Endothelial cell of umbilical vein (primary cell): ENCODE measurements at places on chromosomes 16 and 17.
A peak's percentile ranks its signal among the peaks of the same experiment; 100 is the strongest.

DNA sequence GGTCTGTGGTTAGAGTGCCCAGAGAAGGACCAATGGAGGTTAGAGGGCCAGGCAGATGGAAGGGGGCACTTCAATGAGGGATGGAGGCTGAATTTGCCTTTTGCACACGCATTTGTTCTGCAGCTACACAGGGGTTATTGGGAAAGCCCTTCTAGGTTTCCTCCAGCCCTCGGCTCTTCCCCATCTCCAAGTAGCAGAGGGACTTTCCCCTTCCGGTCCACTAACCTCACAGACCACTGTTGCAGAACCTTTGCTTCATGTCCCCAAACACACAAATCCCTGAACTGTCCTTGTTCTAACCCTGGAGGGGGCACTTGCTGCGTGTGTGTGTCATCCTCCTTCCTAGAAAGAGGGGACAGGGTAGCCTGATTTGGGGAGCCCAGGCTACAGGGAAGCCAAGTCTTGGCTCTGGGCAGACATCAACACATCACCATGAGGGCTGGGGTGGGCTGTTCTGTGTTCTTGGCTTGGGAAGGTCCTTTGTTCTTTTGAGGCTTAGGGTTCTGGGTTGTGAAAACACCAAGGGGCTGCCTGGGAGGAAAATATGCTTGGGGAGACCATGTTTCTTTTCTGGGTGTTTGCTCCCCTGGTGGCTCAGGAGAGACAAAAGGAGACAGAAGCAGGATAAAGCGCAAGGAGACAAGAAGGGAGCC lies 7.3 kb upstream of the NR1D1 start:
- DNase-seq, result no peak

DNA sequence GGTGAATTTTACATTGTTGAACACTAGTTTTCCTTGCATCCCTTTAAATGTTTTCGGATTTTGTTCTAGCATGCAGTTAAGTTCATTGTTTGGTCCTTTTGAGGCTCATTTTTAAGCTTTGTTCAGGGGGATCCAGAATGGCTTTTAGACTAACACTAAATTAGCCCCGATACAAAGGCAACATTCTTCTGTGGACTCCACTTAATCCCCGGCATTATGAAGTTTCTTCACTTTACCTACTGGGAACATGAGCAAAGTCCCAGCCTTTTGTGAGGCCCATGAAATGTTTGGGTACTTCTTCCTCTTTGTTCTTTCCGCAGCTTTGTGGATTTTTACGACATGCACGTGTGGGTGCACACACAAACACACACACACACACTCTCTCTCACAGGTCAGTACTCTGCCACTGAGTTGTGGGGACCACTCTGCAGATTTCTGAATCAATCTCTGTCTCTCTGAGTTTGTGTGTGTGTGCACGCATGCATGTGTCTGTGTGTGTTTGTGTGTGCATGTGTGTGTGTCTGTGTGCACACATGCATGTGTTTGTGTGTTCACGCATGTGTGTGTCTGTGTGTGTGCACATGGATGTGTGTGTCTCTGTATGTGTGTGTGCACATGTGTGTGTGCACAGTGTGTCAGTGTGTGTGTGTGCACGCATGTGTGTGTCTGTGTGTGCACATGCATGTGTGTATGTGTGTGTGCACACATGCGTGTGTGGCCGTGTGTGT lies 240.4 kb upstream of the TNRC6C start:
- DNase-seq, result no peak

DNA sequence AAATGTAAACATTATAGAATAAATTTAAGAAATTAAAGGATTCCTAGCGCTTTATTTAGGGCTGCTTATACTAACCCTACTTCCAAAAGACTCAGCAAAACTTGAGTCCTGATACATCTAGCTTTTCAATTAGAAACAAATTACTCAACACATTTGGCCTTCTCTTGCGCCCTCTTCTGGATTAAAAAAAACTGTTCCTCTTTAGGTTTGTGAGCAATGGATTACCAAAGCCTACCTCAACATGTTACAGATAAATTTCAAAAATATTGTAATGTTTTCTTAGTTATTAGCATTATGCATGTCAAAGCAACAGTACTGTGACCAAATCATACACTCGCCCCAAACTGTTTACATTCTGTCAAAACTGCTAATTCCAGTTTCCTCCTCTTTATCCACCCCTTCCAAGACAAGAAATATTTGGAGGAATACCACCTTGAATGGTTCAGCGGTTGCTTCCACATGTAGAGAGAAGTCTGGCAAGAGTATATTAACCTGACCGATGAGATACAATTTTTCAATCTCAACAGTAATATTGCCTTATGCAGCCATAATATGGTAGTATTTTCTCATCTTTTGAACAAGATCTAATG lies 2.7 kb downstream of the NUFIP2 start:
- DNase-seq, result peak; percentile 83

- DNase-seq, result no peak
These were observed 387.3 kb downstream of the MAF start for GRCh38 chr16:79213214-79213613.

GRCh38 chr17:40678902-40679522 lies 14.0 kb upstream of the KRT222 start:
- no peak for DNase-seq

DNA sequence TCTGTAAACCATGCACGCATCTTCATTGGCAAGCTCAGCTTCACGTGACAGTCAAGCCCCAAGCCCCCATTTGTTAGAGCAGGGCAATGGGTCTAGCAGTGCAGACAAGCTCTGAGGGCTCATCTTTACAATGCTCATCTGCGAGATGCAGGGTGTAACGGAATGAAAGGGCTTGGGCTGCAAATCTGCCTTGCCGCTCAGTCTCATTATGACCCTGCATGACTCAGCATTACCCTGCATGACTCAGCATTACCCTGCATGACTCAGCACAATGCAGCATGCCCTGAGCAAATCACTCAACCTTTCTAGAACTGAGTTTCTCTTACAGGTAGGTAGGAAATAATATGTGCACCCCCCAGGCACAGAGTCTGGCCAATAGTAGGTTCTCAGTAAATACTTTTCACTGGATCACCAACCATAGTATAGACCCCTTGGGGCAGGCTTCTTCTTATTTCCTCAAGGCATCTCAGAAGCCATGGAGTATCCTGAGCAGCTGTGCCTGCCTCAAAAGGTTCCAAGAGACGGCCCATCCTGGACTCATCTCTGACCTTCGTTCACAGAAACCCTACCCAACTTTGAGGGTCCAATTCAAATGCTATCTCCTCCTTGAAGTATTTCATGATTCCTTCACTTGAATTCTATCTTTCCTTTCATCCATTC lies 391.3 kb upstream of the CDH5 start:
- DNase-seq, result no peak
